HS-5 (cell line): ENCODE measurements at places on chromosomes 2 and 18.

DNA sequence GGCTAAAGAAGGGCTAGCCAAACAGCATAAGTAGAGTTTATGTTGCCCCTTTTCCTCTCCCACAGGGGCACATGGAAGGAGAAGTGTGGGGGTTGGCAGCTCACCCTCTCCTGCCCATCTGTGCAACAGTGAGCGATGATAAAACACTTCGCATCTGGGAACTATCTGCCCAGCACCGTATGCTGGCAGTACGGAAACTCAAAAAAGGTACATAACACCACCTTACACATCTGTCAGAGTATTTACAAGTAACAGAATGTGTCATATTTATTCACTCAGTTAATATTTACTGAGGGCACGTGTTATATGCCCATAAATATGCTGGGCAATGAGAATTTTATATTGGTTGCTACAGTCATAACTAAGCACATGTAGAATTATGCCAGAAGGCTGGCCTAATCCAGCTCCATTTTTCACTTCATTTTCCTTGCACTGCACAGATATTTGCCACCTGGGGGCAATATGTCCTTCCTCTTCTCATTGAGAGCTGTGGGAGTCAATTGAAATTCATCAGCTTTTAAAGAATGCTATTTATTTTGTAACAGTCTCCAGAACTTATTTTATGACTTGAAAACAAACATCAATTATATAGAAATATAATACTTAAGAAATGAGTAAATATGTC is 150.6 kb downstream of the RTN4 start:
- DNase-seq: no peak

- no peak for DNase-seq
Observed at GRCh38 chr2:222391743-222392285, 32.5 kb upstream of the SGPP2 start.

DNA sequence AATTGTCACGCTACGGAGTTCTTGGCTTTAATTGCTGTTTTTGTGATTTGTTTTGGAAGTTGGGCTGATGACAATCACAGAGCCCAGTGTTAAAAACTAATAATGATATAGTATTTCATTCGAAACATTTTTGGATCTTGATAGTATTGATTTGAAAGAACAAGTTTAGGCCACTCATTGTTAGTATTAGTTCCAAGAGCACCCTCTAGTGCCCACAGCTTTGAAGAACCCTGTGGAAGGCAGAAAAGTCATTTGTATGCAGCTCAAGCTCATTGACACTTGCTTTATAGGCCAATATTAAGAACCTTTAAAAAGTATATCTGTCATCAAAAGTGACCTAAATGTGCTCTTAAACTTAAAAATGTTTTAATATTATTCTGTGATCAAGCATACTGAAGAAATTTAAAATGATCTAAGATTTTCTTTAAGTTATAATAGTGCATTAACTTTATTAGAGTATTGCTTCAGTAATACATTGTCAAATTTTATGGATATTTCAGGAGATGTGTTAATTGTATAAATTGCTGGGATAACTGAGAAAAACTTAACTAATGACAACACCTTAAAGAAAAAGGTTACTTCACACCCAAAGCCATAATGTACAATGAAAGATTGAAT is 191.0 kb downstream of the GRB14 start:
- peak; percentile 25 for DNase-seq

GRCh38 chr18:31183302-31183701 is 20.6 kb upstream of the DSC1 start:
- DNase-seq: no peak

DNA sequence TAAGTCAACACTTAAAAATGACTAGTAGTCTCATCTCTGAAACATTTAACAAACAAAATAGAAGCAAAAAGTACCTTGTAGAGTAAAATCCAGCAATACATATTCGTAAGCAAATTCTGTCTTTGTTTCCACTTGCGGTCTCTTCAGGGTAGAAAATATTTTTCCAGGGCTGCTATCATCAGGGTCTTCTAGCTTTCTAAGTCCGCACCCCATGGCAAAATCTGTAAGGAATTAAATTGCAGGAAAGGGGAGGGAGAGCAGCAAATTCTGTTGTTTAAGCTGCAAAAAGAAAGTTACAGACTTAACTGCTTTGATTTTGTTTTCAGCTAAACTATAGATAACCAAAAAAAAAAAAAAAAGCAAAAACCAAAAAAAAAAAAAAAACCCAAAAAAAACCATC is at the start of gene RFTN2:
Gene RFTN2, minus strand, starts transcription at position 342 of the 400 bp plus-strand sequence. Its CDS starts 129 bp downstream, at position 213.
- no peak for DNase-seq

- DNase-seq: peak; percentile 38
Observed at GRCh38 chr18:34493099-34493544, 217.0 kb upstream of the DTNA start.

DNA sequence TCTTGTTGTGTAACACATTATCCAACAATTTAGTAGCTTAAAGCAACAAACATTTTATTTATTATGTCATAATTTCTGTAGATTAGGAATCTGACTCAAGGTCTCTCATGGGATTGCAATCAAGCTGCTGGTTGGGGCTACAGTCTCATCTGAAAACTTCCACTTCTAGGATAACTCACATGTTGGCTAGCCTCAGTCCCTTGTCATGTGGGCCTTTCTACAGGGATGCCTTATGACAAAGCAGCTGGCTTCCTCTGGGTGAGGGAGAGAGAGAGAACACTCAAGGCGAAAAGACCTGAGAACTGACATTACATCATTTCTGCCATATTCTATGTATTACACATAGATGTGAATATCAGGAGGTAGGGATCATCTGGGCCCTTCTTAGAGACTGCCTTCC is 317.9 kb upstream of the VRK2 start:
- DNase-seq: no peak

GRCh38 chr2:121491518-121491917 is 39.2 kb upstream of the RNU4ATAC start:
- no peak for DNase-seq

- DNase-seq: no peak
Observed at GRCh38 chr18:57081899-57082298, 65.0 kb upstream of the BOD1L2 start.

- DNase-seq: peak; percentile 63
Observed at GRCh38 chr2:75375646-75376582, 176.6 kb upstream of the TACR1 start.

- no peak for DNase-seq
Observed at GRCh38 chr2:59754011-59754735, 799.3 kb downstream of the BCL11A start.

GRCh38 chr2:164514491-164514890 is 106.8 kb downstream of the GRB14 start:
- no peak for DNase-seq

DNA sequence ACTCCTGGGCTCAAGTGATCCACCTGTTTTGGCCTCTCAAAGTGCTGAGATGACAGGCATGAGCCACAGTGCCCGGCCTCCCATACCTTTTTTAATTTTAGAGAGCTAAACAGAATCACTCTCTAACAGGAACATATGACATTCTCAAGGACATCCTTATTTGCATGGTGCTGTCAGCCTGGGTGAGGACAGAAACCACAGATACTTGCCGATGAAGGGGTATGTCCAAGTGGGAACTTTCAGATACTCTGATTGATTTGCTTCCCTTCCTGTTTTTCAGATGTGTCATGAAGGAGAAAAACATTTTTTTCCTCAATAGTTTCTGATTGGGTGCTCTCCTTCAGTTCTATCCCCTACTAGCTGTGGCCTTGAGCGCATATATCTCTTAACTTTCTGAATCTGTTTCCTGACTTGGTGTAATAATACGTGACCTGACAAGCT is 49.6 kb downstream of the MYO3B start:
- no peak for DNase-seq

- no peak for DNase-seq
Observed at GRCh38 chr2:109423556-109424359, 190.0 kb downstream of the SEPTIN10 start.

DNA sequence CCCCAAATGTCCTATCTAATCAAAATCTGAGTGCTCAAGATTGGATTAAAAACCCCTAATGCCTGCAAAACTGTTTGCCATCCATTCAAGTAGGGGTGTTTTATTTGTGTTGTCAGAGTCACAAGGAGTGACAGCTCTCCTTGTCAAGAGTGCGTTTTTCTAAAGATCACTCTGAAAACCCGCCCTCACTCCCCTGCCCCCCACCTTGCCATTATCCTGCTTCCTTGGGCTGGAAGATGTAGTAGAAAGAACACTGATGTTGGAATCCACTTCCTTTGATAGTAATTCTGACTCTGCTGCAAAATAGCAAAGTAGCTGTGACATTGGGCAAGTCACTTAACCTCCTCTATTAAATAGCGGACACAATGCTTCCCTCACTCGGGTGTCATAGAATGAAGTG is 155.6 kb downstream of the TSN start:
- no peak for DNase-seq

GRCh38 chr2:168157926-168158325 is 89.5 kb downstream of the STK39 start:
- no peak for DNase-seq

DNA sequence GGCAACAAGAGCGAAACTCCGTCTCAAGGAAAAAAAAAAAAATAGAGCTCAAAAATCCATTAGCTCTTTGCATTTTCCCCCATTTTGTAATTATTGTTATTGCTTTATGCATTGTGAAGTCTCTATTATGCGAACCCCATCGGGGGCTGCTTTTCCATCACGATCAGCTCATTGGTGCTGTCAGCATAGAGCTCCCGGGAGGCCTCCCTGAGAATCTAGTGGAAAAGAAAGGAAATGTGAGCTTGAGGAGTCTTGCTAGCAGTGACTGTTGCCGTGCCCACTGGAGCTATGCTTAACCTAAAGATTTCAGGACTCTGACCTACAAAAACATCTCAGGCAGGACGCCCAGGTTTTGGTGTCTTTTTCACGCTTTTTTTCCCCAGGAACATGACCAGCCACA is 102.6 kb upstream of the NDUFV2 start:
- no peak for DNase-seq

- DNase-seq: no peak
Observed at GRCh38 chr18:44393406-44393805, 287.3 kb upstream of the SETBP1 start.

DNA sequence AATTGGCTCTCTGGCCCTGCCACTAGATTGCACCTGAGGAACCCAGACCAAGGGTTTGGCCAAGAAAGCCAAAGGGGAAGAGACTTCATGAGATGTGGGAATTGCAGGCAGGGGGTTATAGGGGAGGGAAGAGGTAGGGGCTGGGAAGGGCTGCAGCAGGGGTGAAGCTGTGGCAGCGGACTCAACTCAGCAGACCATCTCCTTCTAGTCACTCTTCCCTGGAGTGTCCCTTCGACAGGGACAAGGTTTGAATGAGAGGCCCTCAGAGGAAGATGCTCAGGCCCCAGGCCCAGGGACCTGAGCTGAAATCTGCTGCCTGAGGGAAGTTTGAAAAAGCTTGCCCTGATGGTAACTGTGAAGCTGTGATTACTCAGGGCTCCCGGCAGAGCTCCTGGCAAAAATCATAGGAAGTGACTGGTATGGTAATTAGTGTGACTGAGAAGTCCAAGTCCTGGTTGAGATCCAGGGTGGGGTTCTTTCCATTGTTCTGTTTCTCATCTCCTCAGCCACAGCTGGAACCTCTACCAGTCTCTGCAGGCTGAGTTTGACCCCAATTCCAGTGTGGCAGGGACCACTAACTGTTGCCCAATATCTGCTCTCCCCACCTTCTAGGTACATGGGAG is 300.9 kb downstream of the CYP26B1 start:
- DNase-seq: peak; percentile 55

DNA sequence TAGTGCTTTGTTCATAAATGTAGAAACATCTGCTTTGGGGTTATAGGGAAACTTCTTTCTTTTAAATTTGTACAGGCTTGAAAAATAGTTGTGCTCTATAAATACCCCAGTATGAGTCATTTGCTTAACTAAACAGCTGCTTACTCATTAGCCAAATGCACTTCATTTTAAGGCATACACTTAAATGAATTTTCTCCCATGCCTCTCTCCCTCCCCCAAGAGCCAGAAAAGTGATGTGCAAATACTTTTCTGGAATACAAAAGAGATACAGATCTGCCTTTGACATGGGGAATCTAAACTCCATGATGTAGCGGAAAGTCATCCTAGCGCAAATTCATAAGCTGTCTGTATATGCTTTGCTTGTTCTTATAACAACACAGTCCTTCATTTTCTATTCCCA is 469.4 kb downstream of the DLGAP1 start:
- no peak for DNase-seq

DNA sequence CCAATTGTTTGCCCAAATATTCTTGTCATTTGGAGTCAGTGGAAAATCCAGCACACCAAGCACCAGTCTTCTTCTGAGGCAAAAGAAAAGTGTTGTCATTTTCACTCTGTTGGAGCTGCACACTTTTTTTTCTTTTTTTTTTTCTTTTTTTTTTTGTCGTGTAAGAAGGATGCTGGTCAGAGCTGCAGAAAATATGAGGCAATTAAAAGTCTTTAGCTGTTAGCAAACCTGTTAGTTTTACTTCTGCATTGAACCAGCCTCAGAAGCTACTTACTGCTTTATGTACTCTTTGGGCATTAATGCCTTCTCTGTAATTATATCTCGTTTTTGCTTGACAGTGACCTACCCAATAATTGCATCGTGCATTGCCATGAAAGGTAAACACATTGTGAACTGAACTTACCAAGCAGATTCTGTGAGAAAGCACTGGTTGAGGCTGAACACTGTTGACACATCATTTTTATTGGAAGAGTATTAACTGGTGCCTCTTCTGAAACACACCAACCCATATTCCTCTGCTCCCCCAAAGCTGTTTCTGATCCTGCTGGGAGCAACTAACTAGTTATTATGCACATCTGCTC is 165.4 kb downstream of the CAPN13 start:
- no peak for DNase-seq

GRCh38 chr2:102283996-102284395 is 27.4 kb upstream of the IL1RL1 start:
- no peak for DNase-seq

DNA sequence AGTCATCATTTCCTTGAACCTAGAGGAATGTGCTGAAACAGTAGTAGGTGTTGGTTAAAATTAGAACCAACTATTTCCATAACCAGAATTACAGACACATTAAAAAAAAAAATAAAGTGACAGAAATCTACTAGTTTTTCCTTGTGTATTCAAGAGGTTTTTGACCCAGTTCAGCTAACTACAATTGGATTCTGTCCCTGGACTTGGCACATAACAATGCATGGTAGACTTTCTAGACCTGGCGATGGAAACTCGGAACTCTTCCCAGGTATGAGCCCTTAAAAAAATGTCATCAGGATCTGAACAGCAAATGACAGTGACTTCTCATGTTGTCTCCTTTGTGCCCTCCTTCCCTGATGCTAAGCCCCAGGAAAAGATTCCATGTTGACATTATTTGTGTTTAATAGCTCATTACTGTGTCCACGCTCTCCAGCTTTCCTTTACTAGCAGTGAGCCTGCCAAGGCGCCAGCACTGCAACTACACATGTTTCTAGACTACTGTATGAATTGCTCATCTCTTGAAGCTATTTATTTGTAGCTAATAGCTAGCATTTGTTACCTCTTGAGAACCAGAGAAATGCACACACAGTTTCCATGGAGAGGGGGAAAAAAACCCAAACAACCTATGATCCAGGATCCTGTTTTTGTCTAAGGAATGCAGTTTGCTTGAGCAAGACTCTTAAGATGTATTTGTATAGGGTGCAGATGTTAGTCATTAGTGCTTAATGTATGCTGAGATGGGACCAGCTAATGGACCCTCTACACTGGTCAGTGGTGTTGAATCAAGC is 148.5 kb downstream of the FMNL2 start:
- DNase-seq: no peak
